ENCODE measurements at places on chromosomes 3 and 15.

DNA sequence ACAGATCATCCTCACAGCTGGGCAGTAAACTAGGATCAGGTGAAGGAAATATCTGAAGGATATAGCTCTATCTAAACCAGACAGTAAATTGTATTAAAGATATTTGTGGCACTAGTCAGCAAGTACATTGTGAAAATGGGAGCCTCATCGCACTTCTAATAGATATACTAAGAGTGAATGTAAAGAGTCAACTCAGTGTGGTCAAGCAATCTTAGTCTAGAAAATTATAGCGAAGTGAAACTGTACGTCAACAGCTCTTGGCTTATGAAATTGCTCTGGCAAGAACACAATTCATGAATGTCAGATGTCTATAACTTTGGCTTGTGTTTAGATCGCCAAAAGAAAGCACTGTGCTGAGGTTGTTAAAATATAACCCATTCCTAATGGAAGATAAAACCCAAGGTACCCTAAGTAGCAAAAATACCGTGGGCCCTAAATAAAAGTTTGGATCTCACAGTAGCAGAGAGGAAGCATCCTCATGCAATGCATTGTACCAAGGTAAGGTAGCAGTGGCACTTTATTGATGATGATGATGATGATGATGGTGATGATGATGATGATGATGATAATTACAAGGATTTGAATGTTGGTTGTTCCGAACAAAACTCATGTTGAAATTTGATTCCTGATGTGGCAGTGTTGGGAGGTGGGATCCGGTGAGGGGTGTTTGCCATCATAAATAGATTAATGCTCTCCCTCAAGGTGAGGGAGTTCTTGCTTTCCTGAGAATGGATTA lies 228.5 kb downstream of the UNC13C start:
- DNase-seq: no peak

- DNase-seq: no peak
Measured at GRCh38 chr3:46557814-46558183, 8.3 kb downstream of the LRRC2 start.

DNA sequence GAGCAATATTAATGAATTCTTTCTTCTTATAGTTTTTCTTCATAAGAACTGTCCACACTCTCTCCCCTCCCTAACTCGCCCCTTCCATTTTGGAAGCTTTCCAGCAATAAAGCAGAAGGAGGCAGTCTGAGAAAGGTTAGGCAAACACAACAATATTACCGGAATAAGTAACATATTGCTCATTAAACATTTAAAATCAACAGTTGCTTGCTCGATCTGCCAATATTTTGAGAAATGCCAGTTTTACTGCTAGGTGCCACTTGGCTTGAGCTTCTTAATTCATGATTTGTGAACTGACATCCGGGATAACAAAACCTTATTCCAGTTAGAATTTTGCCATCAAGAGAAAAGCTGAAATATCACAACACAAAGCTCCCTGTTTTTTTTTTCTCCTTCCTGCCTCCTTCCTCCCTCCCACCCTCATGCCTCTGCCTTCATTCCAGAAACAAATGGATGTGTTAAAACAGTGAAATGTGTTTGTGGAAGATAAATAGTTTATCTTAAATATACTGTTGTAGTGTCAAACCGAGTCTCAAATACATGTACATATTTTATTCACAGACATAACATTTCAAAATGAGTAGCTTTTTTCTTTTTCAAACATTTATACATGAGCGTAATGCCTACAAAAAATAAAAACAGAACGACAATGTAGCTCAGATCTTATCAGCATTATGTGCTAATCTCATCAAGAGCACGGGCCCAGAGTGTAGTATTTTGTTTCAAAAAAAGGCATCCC lies 253.7 kb downstream of the GAP43 start:
- DNase-seq: no peak

DNA sequence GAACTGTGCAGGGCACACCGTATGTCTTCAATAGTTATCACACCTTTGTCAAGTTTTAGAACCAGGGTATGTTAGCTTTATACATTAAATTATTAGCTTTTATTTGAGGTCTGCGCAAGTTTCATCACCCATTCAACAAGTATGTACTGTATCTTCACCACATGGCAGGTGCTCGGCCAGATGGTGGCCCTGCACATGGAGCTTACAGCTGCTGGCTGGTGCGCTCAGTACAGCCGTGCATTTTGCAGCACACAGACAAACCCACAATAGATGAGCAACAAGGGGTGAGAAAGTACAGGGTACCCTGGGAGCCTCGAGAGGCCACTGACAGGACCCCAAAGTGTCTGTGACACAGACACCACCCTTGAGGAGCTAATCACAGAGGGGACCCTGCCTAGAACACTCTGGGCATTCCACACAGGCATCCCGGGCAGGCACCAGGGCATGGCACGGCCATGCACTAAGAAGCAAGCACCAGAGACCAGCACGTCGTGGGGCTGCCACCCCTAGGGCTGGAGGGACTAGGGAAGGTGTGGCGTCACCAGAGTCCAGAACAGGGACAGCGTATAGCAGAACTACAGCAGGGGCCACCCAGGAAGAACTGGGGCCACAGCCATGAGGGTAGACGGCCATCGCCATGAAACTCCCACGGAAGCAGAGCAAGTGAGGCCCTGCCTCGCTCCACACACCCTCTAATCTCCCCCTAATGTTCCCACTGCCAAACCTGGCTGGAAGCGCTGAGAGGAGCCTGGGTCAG lies 27.4 kb downstream of the ZXDC start:
- DNase-seq: peak; percentile 69

GRCh38 chr15:44675911-44676310 lies 12.4 kb upstream of the SPG11 start:
- DNase-seq: no peak

GRCh38 chr15:42594095-42594494 lies 18.7 kb downstream of the STARD9 start:
- DNase-seq: no peak

DNA sequence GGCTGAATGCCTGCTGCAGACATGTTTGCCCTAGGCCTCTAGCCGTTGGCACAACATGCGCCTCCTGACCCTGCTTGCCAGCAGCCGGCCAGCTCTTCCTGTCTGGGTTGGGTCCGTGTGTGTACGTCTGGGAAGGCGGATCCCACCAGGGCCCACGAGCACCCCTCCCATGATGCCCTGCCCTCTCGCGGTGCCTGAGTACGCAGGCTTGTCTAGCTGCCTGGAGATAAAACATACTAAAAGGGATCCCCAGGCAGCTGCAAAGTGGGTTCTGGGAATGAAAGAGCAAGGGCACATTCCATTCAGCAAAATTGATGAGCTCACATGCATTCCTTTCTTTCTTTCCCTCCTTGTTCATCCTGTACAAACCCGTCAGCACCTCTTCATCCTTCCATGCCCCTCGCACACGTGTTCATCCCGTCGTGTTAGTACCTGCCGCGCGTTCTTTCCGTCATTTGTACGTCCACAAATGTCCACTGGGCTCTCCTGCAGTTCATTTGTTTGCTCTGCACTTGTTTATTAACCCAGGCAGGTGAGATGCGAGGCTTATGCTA lies 74.3 kb downstream of the FBLN2 start:
- peak; percentile 81 for DNase-seq

DNA sequence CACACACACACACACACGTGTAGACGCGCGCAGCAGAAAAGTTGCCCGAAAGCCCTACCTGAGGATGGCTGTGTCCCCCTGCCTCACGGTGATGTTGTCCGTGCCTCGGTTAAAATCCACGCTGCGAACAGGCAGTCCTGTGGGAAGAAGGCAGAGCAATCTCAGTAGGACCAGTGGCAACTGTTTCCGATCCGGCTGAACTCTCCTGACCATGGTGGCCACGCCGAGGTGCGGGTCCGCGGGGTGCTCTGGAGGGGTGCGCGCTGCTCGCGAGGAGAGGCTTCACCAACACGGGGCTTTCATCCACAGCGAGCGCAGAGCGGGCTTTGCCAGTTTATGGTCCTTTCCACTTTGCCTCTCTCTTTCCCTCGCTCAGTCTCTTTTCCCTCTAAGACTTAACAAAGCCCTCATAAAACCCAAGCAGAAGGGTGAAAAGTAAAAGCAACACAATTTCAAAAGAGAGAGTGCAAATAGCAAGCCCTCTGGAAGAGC lies 422 bp downstream of the LSAMP start:
- no peak for DNase-seq

GRCh38 chr3:24151594-24151993 lies 206.5 kb downstream of the NR1D2 start:
- no peak for DNase-seq

DNA sequence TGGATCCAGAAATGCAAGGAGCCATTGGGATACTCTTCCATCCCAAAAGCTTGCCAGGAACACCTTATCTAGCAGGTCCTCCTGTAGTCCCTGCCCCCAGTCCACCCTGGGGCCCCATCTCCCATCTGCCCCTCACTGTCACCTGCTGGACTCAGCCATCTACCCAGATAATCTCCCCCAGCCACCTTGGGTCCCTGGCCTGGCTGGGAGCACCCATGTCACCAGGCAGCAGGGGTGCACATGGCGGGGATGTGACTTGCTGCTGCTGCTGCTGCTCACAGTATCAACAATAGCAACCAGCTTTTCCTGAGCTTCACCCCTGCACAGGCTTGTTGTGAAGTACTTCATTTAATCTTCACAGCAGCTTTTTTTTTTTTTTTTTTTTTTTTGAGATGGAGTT lies 12.6 kb downstream of the PTH1R start:
- no peak for DNase-seq

DNA sequence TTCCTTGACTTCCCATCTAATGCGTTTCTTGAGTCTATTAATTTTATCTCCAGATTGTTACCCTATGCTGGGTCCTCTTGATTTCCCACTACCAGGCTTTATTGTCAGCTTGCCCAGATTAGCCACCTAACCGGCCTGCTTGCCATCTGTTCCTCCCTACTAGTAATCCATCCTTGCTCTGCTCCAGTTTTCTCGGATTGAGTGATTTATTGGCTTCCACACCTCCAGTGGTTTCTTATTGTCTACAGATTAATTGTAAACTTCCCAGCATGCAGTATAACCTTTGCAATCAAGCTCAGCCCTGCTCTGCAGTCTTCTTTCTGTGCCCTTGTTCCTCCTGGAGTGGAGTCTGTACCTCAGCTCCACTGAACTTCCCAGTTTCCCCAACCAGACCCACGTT lies 63.4 kb downstream of the ARHGEF26 start:
- DNase-seq: no peak

- no peak for DNase-seq
Measured at GRCh38 chr3:176430244-176431037, 766.8 kb downstream of the TBL1XR1 start.

- no peak for DNase-seq
Measured at GRCh38 chr3:126865736-126866135, 117.2 kb upstream of the PLXNA1 start.

GRCh38 chr15:83746231-83746630 lies 92.3 kb downstream of the ADAMTSL3 start:
- DNase-seq: no peak

DNA sequence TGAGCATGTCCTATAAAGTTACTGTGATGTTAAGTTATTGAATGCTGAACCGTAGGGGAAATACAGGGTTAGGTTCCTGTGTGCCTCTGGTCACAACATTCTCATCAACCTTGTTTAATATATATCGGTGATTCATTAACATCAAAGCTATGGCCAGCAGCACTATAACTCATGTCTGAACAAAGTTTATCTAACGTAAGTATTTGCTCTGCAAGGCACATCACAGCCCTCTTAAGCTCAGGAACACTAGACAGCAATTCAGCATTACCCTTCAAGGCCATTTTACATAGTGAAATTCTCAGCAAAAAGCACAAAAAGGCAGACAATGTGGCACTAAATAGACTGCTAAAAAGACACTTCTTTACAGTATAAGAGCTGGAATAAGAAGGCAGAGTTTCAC lies 48.2 kb upstream of the FNDC3B start:
- DNase-seq: no peak

- DNase-seq: peak; percentile 74
Measured at GRCh38 chr15:28913171-28913765, 27.5 kb downstream of the APBA2 start.

DNA sequence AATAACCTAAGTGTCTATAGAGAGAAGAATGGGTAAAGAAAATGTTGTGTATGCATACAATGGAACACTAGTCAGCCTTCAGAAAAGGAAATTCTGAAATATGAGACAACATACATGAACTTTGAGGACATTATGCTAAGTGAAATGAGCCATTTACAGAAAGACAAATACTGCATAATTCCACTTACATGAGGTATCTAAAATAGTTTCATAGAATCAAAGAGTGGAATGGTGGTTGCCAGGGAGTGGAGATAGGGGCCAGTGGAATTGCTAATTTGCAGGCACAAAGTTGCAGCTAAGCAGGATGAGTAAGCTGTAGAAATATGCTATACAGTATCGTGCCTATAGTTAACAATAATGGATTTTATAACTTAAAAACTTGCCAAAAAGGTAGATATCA lies 779.6 kb upstream of the ARPP21 start:
- DNase-seq: no peak

- no peak for DNase-seq
Measured at GRCh38 chr15:33242165-33242564, 47.7 kb upstream of the FMN1 start.

GRCh38 chr3:64813326-64813725 lies 125.5 kb upstream of the ADAMTS9 start:
- DNase-seq: no peak

- DNase-seq: no peak
Measured at GRCh38 chr3:116246406-116246980, 198.8 kb downstream of the LSAMP start.

DNA sequence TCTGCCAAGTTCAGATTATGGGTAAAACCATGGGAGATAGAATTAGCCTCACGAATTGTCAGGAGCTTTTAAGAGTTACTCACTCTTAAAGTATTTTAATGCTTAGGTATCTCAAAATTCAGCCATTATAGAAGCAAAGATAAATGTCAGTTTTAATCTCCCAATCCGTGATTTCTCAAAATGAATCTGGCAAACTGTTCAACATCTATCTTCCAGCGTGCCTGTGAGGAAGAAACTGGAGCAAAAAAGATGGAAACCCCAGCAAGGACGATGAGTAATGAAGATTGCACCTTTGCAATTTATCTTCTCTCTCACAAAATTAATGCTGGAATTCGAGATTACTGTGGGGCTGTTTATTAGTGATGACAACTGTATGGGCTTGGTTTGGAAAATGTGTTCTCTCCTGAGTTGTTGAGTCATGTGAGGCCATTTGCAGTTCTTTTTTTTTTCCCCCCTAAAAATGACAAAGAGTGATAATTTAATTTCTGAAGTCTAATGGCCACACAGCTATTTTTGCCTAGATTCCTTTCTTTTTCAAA lies 70.5 kb downstream of the PYDC2 start:
- no peak for DNase-seq

DNA sequence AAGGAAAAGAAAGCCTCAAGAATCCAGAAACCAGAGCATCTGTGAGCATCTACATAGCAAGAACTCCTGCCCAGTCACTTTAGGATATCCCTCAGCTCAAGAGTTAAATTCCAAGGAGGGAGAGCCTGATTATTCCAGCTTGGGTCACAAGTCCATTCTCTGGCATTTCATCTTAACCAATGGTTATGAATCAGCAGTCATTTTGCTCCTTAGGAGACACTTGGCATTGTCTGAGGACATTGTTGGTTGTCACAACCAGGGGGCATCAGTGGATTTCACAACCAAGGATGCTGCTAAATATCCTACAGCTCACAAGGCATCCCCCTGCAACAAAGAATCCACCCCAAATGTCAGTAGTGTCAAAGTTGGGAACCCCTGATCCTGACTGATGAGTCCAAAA lies 51.0 kb upstream of the LMCD1 start:
- DNase-seq: no peak

GRCh38 chr15:48553559-48553958 lies 92.0 kb downstream of the FBN1 start:
- no peak for DNase-seq

Measured in spleen (tissue), 13 donors.